ENCODE measurements at places on chromosomes 1 and 21. TPM values are rescaled to one million over a fixed set of nuclear protein-coding genes. Genes with fewer than 3 reads are reported as not detected.

- no peak for DNase-seq
Measured at GRCh38 chr1:60185684-60186083, 112.1 kb upstream of the C1orf87 start.

DNA sequence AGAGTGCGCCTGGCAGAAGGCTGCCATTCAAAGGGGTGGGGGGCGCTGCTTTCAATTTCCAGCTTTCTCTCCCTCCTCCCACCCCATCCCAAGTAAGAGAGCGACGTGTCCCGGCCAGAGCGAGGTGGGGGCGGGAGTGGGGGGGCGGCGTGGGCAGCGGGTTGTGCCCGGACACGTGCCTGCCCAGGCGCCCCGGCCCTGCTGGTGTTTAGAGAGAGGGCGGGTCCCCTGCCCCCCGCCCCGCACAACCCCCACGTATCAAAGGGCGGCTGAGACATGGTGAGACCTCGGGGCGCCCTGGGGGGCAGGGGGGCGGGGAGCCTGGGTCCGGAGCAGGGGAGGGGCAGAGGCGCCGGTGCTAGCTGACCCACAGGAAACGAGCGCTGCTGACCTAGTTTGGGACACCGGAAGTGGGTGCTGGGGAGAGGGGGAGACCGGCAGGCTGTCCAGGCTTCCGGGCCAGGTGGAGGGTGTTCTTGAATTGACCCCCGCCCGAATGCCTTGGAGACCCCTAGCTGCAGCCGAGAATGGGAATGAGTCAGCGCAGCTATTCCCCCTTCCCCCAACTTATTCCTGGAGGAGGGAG is 1.3 kb downstream of the ZBTB7B start:
- no peak for DNase-seq

- no peak for DNase-seq
Measured at GRCh38 chr1:40838045-40838979, 23.9 kb downstream of the CITED4 start.

- no peak for DNase-seq
Measured at GRCh38 chr1:234614081-234614489, 4.1 kb upstream of the IRF2BP2 start.

- DNase-seq = no peak
Measured at GRCh38 chr21:38680401-38680800, 125.3 kb upstream of the ETS2 start.

The PSRC1 gene
- total RNA-seq = 5.3 TPM

GRCh38 chr1:246798606-246799496 is 74.6 kb downstream of the SCCPDH start:
- DNase-seq = no peak

The OR2G6 gene
- not detected for total RNA-seq
